ENCODE measurements at places on chromosomes 11 and 22.

- no peak for DNase-seq
These were observed 253.7 kb upstream of the CHORDC1 start for GRCh38 chr11:90476442-90477007.

DNA sequence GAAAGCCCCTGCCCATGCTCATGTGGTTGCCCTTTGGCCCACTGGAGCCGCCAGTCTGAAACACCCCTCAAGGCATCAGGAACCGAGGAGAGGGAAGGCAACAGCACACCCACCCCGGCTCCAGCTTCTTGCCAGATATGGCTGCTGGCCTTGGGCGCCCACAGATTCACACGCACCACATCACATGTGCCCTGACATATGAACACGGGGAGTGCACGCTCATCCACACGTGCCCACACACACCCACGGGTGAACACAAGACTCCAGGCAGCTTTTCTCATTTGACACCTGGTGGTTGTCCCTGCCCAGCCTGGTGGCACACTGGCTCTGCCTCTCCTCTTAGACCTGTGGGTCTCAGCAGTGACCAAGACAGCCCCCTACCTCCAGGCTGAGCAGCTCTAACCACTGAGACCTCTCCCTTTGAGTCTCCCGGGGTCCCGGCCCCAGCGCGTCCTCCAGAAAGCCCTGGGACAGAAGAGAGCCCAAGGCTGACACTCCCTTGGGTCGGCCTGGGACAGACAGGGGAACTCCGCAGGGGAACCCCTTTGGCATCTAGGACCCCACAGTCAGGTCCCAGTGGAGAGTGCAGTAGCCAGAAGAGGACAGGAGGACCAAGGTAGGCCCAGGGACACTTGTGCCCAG is 2.7 kb upstream of the MAPK12 start:
- no peak for DNase-seq

GRCh38 chr11:12862696-12863469 is 146.2 kb upstream of the RASSF10 start:
- no peak for DNase-seq

DNA sequence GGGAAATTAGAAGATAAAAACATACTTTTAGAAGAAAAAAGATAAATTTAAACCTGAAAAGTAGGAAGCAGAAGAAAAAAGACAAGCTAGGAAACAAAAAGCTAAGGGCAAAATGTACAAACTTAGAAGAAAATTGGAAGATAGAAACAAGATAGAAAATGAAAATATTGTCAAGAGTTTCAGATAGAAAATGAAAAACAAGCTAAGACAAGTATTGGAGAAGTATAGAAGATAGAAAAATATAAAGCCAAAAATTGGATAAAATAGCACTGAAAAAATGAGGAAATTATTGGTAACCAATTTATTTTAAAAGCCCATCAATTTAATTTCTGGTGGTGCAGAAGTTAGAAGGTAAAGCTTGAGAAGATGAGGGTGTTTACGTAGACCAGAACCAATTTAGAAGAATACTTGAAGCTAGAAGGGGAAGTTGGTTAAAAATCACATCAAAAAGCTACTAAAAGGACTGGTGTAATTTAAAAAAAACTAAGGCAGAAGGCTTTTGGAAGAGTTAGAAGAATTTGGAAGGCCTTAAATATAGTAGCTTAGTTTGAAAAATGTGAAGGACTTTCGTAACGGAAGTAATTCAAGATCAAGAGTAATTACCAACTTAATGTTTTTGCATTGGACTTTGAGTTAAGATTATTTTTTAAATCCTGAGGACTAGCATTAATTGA is 1.0 kb downstream of the MALAT1 start:
- no peak for DNase-seq

- DNase-seq: no peak
These were observed 51.9 kb downstream of the CD44 start for GRCh38 chr11:35190804-35191348.

GRCh38 chr11:78201096-78201818 is 12.5 kb downstream of the USP35 start:
- DNase-seq: no peak

DNA sequence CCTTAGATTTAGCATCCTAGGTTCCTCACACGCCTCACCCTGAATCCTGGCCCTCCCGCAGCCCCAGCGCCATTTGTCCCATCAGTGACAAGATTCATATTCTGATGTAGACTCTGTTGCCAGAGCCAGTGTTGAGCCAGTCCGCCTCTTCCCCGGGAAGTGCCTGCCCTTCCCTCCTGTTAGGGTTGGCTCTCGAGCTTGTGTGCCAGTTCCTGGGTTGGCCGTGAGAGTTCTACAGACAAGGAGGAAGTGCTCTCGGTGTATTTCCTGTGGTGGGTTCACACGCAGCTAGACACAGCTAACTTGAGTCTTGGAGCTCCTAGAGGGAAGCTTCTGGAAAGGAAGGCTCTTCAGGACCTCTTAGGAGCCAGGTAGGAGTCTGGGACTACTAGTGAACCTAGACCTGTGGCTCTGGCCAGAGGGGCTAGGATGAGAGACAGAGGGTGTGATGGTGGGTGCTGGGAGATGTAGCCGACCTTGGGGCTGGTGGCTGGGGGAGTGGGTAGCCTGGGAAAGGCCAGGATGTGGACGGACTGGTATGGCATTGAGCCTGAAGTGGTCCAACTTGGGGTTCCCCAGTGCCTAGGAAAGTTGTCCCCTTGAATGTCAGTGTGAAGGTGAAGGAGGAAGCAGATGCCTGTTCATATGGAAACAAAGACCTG is at the start of gene IL18BP:
IL18BP (plus strand) TSS at position 261 of the 662 bp plus-strand sequence. CDS start 1,076 bp downstream, outside the sequence.
- DNase-seq: no peak

- DNase-seq: no peak
These were observed 19.3 kb upstream of the CKAP5 start for GRCh38 chr11:46865340-46865739.

DNA sequence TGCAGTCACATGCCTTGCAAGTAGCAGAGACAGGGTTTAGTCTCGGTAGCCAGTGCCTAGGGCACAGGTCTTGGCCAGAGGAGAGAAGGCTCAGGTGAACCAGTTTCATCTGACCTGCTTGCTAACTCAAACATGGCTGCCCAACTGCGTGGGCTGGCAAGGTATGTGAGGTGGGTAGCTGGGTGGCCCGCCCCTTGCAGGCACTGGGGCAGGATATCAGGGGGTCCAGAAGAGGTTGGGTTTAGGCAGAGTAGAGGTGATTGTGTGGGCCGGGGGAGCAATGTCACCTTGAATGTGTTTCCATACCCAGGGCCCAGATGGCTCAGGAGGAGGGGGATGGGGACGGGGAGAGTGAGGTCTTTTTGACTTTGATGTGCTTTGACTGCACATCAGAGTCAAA is 37.7 kb downstream of the ST3GAL4 start:
- no peak for DNase-seq

- DNase-seq: no peak
These were observed 42.3 kb downstream of the SPATA19 start for GRCh38 chr11:133803026-133803425.

DNA sequence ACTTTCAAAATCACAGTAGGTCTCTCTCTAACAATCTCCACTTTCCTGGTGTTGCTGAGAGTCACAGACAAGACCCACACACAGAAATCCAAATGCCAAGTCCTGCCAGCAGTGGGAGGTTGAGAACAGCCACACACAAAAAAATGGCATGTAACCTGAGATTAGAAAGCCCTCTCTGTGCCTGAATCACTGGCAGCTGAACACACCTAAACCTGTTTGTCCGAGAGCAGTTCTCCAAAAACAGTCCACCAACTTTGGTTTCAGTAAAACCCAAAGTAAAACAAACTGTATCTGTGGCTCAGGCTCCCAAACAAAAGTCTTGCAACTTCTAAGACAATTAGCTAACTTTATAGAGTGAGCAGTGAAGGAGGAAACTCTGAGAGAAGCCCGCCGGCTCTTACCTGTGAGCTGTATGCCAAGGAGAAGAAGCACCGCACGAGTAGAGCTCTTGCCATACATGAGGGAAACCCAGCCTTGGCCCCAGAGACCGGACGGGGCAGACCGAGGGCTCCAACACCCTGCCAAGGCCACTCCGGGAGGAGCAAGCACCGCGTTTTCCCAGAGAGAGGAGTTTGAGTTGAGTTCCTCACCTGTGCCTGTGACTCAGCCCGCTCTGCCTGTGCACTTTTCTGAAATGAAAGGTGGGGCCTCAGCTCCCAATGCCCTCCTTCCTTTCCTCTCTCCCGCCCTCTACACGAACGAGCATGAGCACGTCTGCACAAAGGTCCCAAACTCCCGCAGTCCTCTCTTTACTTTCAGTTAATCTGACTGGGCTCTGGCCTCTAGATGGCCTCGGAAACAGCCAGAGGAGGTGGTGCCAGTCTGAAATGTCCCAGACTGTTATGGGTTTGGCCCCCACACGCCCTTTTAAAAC is at the start of gene MPZL2:
MPZL2 (minus strand) TSS at position 603 of the 874 bp plus-strand sequence; CDS start at position 459, 144 bp downstream.
- no peak for DNase-seq

DNA sequence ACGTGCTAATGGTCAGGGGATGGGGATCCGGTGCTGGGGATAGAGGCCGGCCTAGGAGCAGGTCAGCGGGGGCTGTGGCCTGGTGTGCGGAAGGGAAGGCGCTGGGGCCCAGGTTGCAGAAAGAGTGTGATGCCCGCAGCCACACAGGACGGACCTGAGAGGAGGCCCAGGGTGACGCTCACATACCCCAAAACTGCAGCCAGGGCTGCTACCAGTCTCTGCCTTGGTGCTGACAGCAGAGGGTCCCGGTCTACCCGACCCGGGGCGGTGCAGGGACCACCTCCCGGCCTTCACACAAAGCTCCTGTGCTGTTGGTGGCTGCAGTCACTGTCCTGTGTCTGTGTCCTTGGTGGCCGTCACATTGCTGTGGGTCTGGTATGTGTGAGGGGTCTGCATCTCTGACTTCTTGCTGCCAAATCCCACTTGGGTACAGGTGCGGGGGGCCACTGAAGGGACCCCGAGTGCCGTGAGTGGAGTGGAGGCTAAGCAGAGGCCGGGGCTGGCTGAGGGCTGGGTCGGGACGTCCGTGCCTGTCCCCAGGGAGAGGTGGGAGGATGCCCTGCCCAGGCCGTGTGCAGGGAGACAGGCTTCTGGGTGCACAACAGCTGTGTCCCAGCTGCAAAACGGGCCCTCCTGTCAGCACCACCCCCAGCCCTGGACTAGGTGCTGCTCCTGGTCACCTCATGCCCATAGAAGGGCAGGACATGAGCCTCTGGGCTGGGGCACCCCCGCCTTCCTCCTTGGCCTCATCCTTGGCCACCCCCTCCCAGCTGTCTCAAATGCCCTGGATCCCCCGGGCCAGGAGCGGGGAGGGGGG is 1.5 kb downstream of the LSP1 start:
- DNase-seq: no peak

DNA sequence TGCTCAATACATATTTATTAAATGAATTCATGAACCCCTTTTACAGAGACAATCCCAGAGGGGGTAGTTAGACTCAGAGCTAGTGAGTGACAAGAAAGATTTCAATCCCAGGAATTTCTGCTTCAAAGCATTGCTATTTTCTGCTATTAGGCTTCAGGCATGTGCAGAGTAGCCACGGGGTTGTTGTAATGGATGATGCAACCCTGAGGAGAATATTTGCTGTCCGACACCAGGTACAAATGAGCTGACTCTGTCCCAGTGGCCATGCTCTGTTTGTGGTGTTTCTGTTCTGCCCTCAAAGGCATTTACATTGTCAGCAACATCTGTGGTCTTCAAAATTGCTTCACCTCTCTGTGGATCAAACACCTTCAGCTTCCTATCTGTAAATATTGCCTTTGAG is 102.6 kb downstream of the CSNK2A3 start:
- DNase-seq: no peak
